Activated naive CD4-positive, alpha-beta T cell treated with anti-CD3 and anti-CD28 coated beads, Interleukin-2, amount 10 ng/mL, durations not matched to agents 7 days and 5 days (primary cell): ENCODE measurements at places on chromosomes 16 and 17.

DNA sequence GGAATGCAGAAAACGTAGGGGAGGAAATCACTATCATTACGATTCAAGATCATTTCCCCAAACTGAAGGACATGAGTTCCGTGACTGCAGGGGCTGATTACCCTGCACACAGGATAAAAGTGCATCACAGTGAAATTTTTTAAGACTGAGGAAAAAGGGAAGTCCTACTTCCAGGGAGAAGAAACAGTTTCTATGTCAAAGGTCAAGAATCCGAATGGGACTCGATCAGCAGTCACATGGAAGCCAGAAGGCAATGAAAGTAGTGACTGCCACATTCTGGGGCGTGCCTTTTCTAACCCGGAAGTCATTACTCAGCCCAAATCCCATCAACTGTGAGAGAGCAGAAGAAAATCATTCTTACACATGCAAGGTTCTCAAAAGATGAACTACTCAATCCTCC lies 12.1 kb downstream of the ZZEF1 start:
- no peaks in the 10 kb centered on the region for H3K27me3 ChIP-seq
- peaks cover 12% of the 10 kb centered on the region for H3K4me1 ChIP-seq
- H3K36me3 ChIP-seq: peaks cover 11% of the 10 kb centered on the region
- no peak overlapping the region for H3K27ac ChIP-seq
- no peak for DNase-seq

- no peak overlapping the region for H3K27ac ChIP-seq
- DNase-seq: no peak
- no peaks in the 10 kb centered on the region for H3K36me3 ChIP-seq
- H3K27me3 ChIP-seq: no peaks in the 10 kb centered on the region
- H3K4me1 ChIP-seq: no peaks in the 10 kb centered on the region
- no peak overlapping the region for H3K4me3 ChIP-seq
Observed at GRCh38 chr17:51391982-51392654, 131.8 kb downstream of the UTP18 start.

DNA sequence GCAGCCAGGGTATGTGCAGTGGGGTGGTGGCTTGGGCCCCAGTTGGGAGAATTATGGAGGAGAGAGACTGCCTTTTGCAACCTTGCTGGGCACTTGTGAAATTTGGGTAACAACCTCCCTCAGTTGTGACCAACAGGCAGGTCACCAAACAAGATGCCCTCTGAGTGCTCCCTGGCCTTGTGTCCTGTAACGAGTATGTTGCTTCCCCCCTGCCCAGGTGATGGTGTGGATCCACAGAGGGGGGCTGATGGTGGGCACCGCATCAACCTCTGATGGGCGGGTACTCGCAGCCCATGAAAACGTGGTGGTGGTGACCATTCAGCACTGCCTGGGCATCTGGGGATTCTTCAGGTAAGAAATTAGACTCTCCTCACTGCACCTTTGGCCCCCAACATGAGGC lies 74.3 kb downstream of the SLC6A2 start:
- H3K36me3 ChIP-seq: no peaks in the 10 kb centered on the region
- no peaks in the 10 kb centered on the region for H3K4me1 ChIP-seq
- H3K27me3 ChIP-seq: no peaks in the 10 kb centered on the region
- H3K4me3 ChIP-seq: no peak overlapping the region

DNA sequence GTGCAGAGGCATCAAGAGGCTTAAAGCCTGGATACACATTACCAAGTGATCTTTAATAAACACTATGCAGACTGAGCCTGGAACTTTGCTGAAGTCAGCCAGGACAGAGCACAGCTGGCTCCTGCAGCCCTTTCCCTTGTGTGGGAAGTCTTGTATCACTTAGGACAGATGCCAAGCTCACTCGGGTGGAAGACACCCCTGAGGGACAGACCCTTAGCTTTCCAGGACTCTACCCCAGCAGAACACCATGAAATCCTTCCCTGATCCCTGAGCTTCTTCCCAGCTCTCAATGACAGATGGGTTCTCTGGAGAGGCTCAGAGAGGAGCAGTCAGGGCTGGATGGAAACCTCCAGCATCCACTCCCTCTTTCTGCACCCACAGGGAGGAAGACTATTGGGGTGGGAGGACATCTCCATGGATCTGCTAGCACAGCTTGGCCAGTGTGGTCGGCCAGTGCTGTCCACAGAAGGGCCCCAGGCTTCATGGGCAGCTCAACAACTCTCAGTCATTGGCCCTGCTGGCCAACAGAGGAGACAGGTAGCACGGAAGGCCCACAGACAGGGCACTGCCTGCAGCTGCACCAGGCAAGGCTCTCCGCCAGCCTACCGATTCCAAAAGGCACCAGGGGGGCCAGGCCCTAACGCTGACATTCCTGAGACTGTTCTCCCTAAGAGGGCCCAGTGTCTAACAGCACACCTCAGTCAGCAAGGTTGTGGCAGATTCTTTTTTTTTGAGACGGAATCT lies 15.9 kb downstream of the RAB5C start:
- H3K4me3 ChIP-seq: no peak overlapping the region
- no peak for DNase-seq
- H3K36me3 ChIP-seq: peaks cover 38% of the 10 kb centered on the region
- H3K27ac ChIP-seq: no peak overlapping the region
- peaks cover 32% of the 10 kb centered on the region for H3K4me1 ChIP-seq
- no peaks in the 10 kb centered on the region for H3K27me3 ChIP-seq

GRCh38 chr17:65886315-65887245 lies 305.4 kb downstream of the CEP112 start:
- H3K4me1 ChIP-seq: no peaks in the 10 kb centered on the region
- H3K27me3 ChIP-seq: no peaks in the 10 kb centered on the region
- no peak overlapping the region for H3K27ac ChIP-seq

DNA sequence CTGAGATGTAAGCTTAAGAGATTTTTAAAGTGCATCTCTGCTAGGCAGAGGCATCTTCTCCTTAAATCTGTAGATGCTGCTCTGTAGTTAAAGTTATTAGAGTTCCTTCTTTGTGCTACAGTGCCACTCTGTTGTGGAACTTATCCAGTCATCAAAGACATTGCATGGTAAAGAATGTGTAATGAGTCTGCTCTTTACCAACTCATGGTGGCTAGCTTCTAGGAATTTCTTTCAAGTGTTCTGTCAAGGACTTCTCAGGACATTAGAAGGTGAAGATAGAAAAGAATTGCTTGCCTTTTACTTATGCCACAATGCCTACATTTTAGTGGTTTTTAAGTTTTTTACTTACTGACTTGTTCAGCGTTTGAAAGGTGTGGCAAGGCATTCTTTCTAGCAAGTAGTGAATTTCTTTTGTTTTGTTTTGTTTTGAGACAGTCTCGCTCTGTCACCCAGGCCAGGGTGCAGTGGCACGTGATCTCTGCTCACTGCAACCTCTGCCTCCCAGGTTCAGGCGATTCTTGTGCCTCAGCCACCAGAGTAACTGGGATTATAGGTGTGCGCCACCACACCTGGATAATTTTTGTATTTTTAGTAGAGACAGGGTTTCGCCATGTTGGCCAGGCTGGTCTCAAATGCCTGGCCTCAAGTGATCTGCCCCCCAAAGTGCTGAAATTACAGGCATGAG lies 20.3 kb upstream of the ARL2BP start:
- H3K27ac ChIP-seq: no peak overlapping the region
- H3K36me3 ChIP-seq: peaks cover 57% of the 10 kb centered on the region
- DNase-seq: no peak
- H3K4me3 ChIP-seq: no peak overlapping the region

DNA sequence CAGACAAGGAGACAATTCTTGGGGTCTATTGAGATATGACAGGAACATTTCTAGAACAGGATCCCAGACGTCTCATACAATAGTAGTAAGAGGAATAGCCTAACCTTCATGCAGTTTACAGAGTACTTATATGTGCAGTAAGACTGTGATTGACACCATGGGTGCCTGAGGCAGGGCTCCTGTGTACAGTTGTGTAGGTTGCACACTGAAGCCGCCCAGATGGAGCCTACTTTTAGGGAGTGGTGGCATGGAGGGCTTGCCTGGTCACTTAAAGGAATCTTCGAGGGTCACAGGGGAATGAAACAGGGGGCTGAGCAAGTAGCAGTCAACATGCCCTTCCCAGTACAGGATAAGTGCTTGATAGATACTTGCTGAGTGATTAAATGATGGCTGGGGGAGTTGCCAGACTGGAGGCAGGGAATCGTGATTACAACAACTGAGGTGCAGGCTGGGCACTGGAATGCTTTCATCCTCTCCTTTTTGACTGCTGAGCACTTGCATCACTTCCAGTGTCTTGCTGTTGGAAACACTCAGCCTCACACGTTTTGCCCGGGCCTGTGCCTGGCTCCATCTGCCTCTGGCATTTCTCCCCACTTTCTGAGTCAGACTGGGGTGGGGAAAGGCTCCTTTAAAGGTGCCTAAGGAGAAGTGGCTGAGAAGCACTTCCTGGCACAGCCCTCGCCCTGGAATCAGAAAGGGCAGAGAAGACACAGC lies 71.0 kb downstream of the COPRS start:
- peaks cover 16% of the 10 kb centered on the region for H3K27me3 ChIP-seq
- H3K36me3 ChIP-seq: no peaks in the 10 kb centered on the region
- no peak overlapping the region for H3K27ac ChIP-seq
- DNase-seq: no peak
- no peak overlapping the region for H3K4me3 ChIP-seq

GRCh38 chr16:71737501-71737900 lies 13.0 kb upstream of the PHLPP2 start:
- DNase-seq: no peak
- H3K27me3 ChIP-seq: no peaks in the 10 kb centered on the region
- no peak overlapping the region for H3K4me3 ChIP-seq
- H3K36me3 ChIP-seq: peaks cover 52% of the 10 kb centered on the region
- H3K27ac ChIP-seq: no peak overlapping the region

DNA sequence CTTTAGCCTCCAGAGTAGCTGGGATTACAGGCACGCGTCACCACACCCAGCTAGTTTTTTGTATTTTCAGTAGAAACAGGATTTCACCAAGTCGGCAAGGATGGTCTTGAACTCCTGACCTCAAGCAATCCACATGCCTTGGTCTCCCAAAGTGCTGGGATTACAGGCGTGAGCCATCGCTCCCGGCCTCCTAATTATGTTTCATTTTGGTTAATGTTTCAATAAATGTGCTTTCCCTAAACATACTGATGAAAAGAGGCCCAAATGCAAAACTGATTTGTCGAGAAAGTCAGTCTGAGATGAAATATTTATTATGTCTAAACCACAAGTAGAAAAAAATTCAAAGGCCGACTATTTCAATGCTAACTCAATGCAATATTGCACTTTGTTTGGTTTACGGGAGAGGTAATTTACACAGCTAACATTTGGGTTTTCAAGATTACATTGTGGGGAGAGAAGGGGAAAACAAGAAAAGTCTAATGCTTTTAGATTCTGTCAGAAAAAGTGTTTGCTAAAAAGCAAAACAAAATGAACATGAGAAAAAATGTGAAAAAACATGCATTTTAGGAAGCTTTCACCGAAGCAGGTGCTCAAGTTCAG lies 9.8 kb downstream of the STAT3 start:
- peaks cover 11% of the 10 kb centered on the region for H3K36me3 ChIP-seq
- no peaks in the 10 kb centered on the region for H3K27me3 ChIP-seq
- peak overlapping the region; percentile 86 for H3K27ac ChIP-seq
- DNase-seq: no peak
- peak overlapping the region; percentile 71 for H3K4me3 ChIP-seq

DNA sequence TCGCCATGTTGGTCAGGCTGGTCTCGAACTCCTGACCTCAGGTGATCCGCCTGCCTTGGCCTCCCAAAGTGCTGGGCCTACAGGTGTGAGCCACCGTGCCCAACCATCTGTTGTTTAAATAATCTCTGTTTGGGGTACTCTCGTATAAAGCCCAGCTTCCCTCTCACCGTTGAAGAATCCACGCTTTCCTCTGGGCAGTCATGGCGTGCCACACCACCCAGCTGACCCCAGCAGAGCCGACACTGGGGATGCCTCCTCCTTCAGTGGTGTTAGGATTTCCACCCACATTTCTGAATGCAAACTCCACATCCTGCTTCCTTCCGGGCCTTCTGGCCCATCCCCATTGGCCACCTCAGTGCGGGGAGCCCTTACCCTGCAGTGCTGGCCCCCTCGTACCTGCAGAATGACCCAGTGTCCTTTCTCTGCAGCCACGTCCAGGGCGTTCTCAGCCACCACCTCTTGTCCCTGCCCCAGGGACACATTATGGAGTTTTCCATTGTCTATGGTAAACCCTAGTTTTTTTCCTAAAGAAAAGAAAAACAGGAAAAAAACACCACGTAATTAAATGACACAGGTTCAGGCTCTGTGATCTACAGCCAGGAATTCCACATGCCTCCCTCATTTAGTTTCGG lies 60.4 kb downstream of the PGS1 start:
- H3K4me1 ChIP-seq: peaks cover 6% of the 10 kb centered on the region
- no peak for DNase-seq
- H3K27me3 ChIP-seq: peaks cover 3% of the 10 kb centered on the region
- H3K36me3 ChIP-seq: no peaks in the 10 kb centered on the region
- H3K4me3 ChIP-seq: no peak overlapping the region
- no peak overlapping the region for H3K27ac ChIP-seq

DNA sequence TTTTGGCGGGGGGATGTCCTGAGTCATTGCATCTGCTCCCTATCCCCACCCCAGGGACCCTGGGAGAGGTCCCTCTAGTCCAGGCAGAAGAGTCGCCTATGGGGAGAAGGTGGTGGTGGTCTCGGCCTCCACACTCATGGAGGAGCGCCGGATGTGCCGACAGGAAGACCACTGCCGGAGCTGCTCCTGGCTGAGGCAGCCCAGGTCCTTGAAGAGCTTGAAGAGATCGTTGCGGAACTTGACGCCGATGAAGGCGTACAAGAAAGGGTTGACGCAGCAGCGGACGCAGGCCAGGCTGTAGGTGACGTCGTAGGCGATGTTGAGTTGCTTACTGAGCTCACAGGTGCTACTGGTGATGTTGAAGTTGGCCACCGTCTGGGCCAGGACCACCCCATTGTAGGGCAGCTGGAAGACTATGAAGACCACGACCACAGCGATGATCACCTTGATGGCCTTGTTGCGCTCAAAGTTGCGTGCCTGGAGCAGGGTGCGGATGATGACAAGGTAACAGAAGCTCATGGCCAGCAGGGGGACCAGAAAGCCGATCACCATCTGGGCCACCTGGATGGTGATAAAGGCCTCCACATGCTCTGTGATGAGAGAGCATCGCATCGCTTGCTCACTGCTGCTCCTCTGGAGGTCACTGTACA lies 10.5 kb downstream of the CCR7 start:
- peaks cover 5% of the 10 kb centered on the region for H3K27me3 ChIP-seq
- peaks cover 90% of the 10 kb centered on the region for H3K36me3 ChIP-seq
- peak overlapping the region; percentile 89 for H3K27ac ChIP-seq
- peak overlapping the region; percentile 48 for H3K4me3 ChIP-seq
- DNase-seq: peak; percentile 42

DNA sequence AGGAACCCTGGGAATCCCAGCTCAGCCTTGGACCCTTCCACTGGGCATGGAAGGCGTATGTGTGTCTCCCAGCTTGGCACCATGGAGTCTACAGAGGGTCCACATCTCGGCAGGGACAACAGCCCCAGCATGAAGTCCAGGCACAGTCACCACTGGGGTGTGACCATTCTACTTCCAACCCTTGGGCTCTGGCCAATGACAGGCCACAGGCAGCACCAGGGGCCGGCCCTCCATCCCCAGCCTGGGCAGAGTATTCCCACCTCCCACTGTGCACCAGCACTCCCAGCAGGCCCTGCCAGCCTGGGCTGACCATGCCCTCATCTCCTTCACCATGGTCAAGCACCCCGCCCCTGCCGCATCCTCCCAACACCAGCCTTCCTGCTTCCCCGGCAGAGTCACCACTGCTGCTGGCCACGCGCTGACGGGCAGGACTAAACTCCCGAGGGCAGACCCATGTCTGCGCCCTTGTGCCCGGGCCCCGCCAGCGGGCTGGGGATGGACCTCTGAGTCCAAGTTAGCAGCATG lies 9.5 kb upstream of the PPP1R27 start:
- no peaks in the 10 kb centered on the region for H3K4me1 ChIP-seq
- H3K27me3 ChIP-seq: no peaks in the 10 kb centered on the region
- no peak for DNase-seq
- H3K4me3 ChIP-seq: no peak overlapping the region
